ENCODE measurements at places on chromosomes 3 and 15.

DNA sequence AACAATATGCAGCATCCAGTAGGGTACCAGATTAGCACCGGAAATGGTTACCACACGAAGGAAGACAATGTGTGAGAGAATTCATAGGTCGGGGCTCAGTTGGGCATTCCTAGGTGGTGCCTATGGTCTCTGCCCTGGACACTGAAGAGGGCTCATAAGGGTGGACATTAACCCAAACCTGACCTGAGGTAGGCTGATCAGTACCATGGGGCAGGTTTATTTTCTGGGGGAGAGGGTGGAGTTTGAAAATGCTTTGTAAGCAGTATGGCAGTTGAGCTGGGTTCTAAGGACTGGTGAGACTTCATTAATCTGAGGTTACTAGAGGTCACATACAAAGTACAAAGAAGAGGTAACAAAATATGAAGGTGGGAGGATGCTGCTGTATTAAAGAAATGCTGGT, 68.4 kb downstream of the RPL22L1 start:
- DNase-seq = no peak

DNA sequence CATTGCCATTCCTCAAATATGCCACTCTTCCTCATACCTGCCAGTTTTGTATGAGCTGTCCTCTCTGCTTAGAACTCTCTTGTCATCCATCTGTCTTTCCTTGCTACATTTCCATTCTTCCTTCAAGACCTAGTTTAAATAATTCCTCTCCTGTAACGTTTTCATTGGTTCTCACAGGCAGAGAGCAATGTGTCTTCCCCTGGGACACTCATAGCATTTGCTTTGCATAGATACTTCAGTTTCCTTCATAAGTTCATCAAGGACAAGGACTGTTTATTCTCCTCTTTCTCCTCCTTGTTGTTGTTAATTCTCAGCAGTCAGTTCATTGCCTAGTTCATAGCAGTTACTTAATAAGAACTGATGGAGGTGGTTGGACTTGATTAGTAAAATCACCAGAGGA, 10.5 kb downstream of the NR2C2 start:
- no peak for DNase-seq

GRCh38 chr3:161042023-161042501, 63.1 kb downstream of the B3GALNT1 start:
- DNase-seq = no peak

DNA sequence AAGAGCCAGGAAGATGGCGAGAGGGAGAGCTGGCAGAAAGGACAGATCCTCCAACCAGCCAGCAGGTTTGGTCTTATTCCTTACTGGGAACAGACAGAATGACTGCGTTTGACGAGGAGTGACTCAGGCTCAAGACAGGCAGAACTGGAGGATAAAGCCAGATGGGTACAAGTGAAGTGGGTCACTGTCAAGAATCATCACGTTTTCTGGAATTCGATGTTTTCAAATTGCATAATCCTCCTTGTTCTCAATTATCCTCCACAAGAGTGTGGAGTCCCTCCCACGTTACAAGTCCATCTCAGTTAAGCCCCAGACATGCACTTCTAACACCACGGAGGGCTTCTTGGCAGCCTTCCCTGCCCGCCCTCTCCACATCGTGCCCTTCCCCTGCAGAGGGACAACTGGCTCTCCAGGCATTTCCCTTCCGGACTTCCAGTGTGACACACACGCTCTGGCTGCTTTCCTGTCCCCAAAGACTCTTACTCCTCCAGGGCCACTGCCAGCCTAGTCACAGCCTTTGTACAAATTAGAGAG, 183.1 kb downstream of the CHST2 start:
- no peak for DNase-seq

GRCh38 chr15:75140080-75140879, 61.4 kb upstream of the C15orf39 start:
- no peak for DNase-seq

- DNase-seq = no peak
Measured at GRCh38 chr3:168250415-168250861, 154.7 kb upstream of the GOLIM4 start.

DNA sequence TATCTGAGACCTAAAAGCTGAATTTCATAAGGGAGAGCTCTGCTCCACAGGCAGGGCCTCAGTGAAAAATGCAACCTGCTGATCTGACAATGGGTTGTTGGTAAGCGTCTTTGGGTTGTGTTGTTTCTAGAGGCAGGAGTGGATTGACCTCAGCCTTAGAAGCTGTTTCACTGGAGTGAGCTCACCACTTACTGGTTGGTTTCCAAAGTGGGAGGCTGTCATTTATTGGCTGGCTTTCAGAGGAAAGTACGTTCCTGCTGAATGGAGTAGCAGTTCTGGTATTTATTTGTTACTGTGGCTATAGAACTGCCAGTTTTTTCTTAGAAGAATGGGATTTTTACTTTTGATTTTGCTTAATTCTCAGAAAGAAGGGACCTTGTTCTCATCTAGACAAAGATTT, 29.3 kb upstream of the COL6A5 start:
- DNase-seq = no peak

GRCh38 chr15:74399511-74400312, 32.3 kb upstream of the CYP11A1 start:
- DNase-seq = no peak

- DNase-seq = no peak
Measured at GRCh38 chr15:50009634-50010033, 109.4 kb downstream of the ATP8B4 start.

DNA sequence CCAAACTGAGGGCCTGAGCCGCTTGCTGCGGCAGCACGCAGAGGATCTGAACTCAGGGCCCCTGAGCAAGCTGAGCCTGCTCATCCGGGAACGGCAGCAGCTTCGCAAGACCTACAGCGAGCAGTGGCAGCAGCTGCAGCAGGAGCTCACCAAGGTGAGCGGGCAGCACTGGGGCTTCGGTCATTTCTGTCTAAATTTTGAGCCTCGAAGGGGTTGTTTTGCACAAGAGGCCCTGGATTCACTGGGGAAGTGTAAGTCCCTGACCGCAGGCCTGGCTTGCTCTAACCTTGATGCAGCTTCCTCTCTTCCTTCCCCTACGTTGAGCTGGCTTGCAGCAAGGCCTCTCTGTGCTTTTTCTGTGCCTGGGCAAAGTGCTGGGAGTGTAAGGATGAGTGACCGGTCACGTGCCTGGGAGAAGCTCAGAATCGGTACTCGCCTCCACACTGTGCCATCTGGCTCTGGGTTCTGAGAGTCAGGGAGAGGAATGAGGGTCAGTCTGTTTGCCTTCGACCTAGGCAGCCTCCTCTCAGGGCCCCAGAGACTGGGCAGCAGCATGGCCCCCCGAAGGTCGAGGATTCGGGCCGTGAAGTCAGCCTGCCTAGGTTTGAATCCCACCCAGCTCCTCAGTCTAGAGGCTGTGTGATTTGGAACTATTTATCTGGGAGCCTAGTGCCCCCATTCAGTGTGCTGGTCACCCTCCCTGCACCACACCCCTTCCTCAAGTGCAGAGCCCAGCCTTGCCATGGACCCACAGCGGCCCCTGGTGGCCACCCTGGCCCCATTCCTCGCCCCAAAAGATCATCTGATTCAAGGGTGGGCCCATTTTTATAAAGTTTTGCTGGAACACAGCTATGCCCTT, 1.4 kb downstream of the FES start:
- peak; percentile 62 for DNase-seq

DNA sequence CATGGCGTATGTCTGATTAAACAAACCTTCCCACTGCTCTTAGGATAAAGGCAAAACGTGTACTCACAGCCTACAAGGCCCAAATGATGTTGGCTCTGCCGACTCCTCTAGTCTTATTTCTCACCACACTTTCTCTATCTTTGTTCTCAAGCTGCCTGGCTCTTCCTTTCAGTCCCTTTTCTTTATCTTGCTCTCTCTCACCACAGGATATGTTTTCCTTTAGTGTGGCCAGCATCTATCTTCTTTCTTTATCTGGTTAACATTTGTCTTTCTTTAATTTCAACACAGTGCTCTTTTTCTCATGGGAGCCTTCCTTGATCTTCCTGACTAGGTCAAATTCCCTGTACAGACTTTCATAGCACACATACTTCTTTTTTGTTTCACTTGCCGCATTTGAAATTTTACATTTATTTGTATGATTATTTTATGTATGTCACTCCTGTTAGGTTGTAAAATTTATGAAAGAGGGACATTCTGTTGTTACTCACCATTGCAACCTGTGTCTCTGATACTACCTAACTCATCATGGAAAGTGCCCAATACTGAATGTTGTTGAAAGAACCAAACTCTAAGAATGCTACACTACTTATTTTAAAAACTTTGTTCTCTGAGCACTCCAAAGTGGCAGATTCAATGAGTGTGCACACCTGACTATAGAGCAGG, 328.9 kb upstream of the CBLB start:
- DNase-seq = no peak

DNA sequence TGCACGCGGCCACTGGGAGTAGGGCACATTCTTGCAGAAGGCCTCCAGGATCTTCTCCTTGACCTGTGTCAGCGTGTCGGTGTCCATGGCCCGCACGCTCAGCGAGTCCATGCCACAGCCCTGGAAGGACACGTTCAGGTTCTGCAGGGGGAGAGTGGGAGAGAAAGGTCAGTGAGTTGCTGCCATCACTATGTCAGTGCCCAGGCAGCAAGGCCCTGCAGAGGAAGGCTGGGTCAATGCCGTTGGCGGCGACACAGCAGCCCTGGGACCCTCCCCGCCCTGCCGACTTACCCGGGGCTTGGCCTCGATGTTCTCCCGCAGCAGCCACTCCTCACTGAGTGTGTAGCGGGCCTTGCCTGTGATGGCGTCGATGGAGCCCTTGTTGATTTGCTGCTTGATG, 19.8 kb downstream of the H1-8 start:
- no peak for DNase-seq

All from stimulated activated CD4-positive, alpha-beta T cell treated with anti-CD3 and anti-CD28 coated beads, Interleukin-1b, Interleukin-23, amount 100 ng/mL, for 24 hours (primary cell).